ENCODE measurements at places on chromosomes 12 and 14.

GRCh38 chr14:19823178-19823577, 19.6 kb downstream of the OR4N2 start:
- DNase-seq, result no peak

GRCh38 chr14:54669721-54670561, 103.0 kb downstream of the SAMD4A start:
- no peak for DNase-seq

- no peak for DNase-seq
These were observed 47.2 kb downstream of the LRP6 start for GRCh38 chr12:12219664-12220063.

GRCh38 chr12:23028158-23028802, 403.3 kb downstream of the ETNK1 start:
- no peak for DNase-seq

GRCh38 chr12:3168223-3169221, 91.3 kb downstream of the TSPAN9 start:
- no peak for DNase-seq

DNA sequence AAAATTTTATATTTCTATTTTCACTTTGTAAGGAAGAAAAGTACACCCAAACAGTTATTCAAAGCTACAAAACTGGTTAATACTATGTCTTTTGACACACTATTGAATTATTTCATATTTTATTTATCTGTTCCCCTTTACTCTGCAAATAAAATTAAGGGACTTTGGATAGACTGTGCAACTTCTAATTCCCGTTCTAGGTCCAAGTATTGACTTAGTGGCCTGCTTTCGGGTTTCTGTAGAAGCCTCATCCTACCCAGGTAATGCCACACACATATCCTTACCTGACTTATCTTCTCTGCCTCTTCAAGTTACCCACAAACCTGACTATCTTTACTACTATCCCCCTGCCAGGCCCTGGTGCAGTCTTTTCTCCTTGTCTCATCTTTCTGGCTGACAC, 156.3 kb upstream of the TMTC2 start:
- no peak for DNase-seq

GRCh38 chr12:50082644-50083043, 2.5 kb upstream of the SMARCD1 start:
- no peak for DNase-seq

GRCh38 chr14:68964300-68965093, 14.6 kb downstream of the ACTN1 start:
- DNase-seq, result no peak

- DNase-seq, result peak; percentile 39
These were observed 142.1 kb downstream of the MED13L start for GRCh38 chr12:116135209-116135930.

DNA sequence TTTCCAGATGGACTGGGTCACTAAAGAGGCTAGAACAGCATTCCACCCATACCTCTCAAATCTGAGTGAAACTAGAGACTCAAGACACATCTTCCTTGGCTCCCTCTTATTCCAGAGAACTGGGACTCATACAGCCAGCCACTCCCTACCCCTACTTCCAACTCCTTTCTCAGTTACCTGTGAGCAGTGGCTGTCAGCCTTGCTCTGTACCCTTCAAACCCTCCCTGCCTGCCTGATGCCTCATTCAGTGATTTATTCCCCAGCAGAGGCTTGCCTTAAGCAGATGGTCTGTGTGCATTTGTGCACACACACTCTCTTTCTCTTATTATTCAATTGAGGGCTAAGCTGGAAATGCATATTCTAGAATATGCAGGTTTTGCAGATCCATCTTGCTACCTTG, 14.6 kb downstream of the GPR84 start:
- DNase-seq, result no peak

DNA sequence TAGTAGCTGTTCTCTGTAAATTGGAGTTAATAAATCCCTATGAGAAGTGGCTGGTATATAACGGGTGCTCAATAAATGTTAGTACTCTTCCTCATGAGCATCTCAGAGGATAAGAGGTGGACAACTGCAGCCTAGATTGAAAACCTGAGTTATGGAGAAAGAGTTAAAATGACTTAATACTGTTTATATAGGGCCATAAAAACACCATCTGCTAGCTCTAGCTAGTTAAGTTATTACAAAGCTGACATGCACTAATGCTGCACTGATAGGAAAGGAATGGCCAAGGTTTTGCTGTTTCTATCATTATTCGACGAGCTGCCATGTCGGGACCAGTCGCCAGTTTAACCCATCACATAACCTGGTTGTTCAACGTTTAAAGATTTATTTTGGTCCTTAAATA, 72.0 kb upstream of the SEL1L start:
- DNase-seq, result no peak

DNA sequence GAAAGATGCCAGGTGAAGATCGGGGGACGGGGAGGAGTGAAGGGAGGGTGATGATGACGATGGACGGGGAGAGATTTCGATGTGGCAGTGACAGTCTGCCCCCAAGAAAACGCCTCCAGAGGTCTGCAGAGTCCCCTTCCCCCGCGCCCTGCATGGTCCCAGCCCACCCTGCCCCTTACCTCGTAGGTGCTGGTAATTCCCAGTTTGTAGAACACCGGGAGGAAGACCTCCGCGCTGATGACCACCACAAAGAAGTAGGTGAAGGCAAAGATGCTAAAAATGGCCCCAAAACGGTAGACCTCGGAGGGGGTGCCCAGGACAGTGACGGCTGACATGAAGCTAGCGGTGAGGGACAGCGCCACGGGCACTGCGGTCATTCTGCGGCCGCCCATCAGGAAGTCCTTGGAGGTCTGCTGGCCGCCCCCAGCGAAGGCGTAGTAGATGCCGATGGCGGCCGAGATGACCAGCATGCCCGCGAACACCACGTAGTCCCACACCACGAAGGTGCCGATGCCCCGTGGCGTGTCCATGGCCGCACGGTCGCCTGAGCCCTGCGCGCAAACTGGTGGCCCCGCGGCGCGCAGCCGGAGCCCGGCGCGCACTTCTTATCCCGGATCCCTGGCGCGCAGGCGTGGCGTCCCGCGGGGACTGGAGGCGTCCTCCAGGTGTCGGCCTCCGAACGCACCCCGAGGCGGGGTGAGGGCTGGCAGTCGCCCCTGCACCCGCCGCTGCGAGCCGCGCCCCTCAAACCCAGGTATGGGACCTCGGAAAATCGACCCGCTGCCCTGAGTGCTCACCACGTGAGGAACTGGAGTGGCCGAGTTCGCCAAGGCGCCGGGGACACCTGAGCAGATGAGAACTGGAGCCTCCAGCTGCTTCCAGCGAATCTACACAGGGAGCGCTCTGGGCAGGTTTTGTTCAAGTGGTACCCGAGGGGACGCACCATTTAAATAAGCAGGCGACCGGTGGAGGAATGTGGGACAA, at the start of gene SLC5A8:
Gene SLC5A8 (minus strand): TSS at position 920 of the 984 bp plus-strand sequence. CDS start 390 bp downstream, at position 530.
- no peak for DNase-seq

DNA sequence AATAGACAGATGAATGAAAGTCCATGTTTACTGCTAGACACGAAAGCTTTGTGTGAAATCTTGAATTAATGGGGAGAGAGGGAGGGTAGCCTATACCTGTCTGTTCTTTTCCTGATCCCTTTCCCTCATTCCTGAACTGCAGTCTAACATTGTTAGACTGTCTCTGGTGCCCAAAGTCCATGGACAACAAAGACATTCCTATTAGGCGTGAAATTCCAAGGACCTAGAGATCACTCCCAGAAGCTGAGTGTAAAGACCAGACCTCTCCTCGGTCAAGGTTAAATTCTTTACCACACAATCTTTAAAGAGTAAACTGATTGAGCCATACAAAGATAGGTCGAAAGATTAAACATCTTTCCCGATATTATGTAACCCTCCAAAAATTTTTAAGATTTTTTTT, 270.7 kb upstream of the GARIN2 start:
- DNase-seq, result no peak

DNA sequence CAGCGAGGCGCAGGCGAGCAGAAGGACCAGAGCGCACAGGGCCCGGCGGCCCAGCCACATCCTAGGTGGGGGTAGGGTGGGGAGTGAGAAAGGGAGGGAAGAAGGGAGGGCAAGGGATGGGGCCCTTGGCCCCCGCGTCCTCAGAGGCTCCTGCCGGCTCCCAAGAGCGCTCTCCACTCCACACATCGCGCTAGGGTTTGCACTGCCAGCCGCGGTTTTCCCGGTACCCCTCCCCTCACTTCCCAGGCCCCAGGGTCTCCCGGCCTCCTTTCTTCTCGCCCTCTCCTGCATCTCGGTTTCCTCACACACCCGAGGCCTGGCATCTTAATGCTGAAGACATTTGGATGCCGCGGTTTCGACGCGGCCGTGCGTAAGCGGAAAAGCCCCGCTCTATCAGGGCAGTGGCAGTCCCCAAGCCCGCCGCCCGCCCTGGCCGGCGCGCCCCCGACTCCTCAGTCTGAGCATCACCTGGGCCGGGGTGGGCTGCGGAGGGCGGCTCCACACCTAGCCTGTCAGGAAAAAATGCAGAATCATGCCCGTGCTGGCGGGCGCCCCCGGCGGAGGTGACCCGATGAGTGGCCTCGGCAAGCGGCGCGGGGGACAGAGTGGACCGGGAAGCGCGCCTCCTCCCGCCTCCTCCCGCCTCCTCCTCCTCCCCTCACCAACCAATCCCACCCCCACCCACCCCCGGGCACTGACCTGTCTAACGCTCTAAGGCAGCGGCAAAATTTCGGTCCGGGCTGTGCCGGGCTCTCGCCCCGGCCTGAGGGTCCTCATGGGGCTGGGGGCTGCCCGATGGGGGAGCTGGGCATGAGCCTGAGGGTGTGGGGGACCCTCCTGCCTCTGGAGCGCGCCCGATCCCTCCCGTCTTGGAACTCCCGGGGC, 686 bp downstream of the B4GALNT1 start:
- DNase-seq, result no peak

DNA sequence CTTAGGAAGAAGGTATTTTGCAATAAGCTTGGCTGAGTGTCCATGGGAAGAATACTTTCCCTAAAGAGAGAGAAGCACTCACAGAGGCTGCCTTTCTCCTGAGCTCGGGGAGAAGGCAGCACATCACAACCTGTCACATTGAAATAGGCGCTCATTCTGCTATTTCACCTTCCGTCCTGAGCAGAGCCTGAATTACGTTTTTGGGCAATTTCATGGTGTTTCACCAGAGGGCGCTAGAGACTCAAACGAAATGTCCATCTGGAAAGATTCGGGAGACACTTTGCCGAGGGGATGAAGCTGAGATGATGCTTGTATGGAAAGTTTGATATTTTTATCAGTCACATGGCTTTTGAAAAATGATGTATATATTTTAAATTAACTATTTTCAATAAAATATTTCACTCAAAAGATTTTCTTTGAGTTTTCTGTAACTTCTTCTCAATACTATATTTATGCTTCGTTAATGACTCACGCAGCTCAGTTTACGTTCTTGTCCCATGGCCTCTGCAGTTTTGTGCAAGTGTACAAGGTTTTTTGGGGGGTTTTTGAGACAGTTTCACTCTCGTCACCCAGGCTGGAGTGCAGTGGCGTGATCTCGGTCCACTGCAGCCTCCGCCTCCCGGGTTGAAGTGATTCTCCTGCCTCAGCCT, 17.4 kb upstream of the B4GALNT3 start:
- DNase-seq, result no peak

GRCh38 chr14:69081271-69081670, 71.6 kb downstream of the DCAF5 start:
- DNase-seq, result no peak

GRCh38 chr12:32134101-32134888, 27.6 kb downstream of the BICD1 start:
- no peak for DNase-seq

DNA sequence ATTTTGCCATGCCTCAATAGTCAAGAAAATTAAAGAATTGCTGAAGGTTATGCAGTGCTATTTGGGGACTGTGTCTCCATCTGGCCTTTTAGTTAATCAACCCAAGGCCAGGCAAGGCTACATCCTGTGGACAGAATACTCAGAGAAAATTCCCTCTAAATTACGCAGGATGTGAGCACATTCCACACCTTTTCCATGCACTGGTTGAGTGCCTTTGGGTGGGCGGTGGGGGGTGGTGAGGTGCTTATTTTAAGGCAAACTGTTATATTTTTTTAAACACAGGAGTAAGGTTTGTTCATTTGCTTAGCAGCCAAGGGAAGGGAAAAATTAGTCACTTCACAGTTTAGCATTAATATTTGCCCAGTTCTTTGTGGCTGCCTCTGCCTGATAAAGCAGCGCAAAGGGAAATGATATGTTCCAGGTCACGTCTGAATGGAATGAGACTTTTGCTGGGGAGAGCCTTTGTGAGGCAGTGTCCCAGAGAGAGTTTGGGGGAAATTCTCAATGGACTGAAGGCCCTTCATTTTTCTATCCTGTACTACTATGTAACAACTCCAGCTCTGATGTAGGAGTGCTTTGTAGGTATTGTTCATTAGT, 17.2 kb upstream of the KCNA5 start:
- no peak for DNase-seq

DNA sequence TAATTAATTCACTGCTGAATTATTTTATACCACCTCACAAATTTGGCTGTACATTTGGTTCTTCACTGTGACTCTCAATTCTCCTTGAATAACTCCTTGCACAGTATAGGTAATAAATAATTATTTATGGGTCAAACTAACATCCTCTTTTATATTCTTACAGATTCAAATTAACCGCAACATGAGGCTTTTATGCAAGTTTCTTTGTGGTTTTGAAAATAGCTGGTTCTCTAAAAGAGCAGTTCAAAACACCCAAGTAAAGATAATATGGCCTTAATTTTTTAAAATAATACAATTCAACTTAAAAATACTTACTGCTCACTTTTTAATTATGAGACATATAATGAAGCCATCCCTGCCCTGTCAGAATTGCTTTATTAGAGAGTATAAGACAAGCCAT, 12.9 kb upstream of the TRIM9 start:
- no peak for DNase-seq

DNA sequence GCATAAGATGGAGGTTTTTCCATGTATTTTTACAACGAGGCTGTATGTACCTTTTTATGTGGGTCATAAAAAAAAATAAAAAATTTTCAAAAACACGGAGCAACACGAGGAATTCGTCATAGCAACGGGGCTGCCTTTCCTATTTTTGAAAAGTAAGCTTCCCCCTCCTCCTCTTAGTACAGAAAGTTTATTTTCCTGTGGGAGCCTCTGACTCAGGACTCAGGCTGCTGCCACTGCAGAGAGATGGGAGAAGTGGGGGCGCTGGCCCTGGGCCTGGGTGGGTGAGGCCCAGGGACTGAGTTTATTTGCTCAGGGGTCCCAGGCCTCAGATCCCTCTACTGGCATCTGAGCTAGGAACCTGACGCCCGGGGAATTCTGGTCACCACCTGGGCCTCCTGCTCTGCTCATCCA, 10.2 kb upstream of the CMKLR1 start:
- DNase-seq, result no peak

DNA sequence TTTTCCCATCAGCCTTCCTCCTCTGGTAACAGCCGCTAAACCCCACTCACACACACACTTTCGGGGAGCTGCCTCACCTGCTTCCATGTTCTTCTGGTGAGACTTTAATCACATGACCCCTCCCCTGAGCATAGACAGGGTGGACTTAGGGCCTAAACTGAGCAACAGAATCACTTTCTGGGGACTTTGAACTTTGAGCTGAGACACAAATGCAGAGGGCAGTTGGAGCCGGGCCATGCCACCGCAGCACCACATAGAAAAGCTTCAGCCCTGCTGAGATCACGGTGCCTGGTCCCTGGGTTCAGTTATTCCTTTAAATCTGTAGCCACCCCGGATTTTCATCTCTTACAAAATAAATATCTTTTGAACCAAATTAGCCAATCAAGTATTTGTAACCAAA, 18.4 kb upstream of the MAP3K9 start:
- no peak for DNase-seq
